ENCODE measurements at places on chromosomes 6 and 20. TPM values are rescaled to one million over a fixed set of nuclear protein-coding genes. Genes with fewer than 3 reads are reported as not detected.

The C20orf141 gene
- not detected for total RNA-seq

DNA sequence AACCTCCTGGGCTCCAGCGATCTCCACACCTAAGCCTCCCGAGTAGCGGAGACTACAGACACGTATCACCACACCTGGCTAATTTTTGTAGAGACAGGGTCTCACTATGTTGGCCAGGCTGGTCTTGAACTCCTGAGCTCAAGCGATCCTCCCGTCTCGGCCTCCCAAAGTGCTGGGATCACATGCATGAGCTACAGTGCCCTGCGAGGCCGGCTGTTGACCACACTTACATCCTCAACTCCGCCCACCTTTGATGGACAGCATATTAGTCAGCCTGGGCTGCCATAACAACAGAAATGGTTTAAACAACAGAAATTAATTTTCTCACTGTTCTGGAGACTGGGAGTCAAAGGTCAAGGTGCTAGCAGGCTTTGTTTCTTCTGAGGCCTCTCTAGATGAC is 107.7 kb downstream of the JPH2 start:
- no peak for DNase-seq

The CTAGE9 gene
- not detected for total RNA-seq

DNA sequence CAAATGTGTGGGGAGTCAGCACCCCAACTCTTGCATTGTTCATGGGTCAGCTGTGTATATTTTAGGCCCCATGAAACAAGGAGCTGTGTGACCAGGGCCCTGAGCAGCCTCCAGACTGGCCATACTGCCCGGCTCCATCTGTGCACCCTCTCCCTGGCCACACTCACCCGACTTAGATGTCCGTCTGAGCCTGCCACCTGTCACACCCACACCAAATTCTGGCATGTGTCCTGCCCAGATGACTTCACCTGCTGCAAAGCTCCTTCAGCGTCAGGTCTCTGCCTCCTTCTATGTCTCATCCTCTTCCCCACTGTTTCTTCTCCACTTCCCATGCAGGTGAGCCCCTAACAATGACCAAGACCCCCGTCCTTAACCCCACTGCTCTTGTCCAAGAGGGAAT is 88.1 kb upstream of the THBS2 start:
- no peak for DNase-seq

DNA sequence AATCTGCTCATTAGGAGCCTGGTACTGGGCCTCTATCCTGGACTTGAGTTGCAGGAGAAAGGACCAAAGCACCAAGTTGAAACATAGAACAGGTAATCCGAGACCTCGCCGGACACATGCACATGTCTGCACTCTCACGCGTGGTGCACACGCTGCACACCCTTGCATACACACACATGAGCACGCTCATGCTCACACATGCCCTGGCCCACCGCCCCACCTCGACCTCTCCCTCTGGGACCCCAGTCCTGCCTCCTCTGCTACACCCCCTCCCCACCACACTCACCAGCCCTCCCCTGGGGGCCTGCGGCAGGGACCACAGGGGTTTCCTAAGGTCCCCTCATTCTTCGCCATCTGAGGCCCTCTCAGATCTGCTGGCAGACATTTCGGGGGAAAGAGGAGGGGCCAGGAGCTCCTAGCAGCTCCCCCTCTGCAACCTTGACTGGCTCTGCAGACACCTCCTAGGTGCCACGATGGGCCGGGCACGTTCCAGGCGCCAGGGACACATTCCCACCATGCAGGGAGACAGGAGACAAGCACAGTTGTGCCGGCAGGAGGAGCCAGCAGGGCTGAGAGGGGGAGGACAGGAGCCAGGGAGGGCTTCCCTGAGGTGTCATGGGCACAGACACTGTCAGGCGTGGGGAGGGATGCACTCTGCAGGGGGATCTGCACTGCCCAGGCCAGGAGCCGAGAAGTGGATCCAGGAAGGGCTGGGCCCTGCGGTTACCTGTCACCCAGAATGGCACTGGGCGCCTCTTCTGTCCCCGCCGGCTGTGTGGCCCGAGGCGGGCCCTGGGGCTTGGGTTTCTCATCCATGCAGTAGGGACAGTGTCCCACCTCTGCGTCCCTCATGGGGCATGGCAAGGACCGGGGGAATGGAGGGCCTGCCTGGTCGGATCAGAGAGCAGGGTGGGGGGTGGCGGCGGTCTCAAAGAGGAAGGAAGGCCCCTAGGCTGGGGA is 25.6 kb upstream of the LSM14B start:
- no peak for DNase-seq

GRCh38 chr6:55713436-55713835 is 134.4 kb upstream of the HMGCLL1 start:
- no peak for DNase-seq

All from foreskin keratinocyte (primary cell).